Brain microvascular endothelial cell (primary cell): ENCODE measurements at places on chromosomes 3 and 15.
A peak's percentile ranks its signal among the peaks of the same experiment; 100 is the strongest.

DNA sequence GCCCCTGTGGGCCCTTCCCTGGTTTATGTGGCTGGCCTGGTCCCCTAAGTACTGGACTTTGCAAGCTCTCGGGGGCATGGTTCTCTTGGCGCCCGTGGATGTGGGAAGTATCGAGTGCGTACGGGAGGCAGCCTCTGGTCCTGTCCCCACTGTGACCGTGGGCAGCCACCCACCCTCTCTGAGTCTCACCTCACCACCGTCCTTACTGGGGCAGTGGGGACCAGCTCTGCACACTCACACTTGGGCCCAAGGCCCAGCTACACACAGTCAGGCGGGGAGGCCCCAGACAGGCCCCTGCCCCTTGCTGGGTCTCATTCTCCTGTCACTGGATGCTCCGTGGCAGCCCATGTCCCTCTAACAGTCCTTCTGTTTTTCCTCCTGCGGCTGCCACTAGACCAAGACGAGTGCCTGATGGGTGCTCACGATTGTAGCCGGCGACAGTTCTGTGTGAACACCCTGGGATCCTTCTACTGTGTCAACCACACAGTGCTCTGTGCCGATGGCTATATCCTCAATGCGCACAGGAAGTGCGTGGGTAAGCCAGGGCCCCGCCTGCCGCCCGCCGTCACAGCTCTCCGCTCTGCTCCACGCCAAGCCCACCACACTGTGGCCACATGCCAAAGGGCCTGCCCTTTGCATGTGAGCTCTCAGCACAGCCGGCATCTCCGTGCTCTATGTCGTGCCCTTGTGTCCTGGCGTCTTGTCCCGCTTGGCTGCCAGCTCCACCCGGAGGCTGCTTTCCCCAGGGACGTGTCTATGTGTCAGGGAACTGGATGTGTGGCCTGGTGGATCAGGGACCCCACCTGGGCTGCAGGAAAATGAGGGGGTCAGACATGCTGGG, 72.7 kb downstream of the FBLN2 start:
- no peak for DNase-seq

DNA sequence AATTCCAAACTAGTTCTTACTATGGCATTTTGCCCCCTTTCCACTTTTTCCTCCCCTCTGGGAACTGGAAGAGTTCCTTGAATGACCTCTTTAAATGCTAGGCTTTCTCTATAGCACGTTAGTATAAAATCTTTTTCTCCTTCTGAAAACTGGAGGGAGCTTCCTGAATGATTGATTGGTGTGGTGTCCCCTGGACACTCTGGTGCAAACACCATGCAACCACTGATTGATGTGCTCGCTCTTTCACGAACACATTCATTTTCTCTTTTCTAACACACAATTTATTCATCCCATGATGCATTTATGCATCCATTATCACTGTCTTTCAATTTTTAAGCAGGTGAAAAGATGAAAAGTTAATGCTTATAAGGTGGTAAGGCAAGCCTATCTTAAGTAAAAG, 159.1 kb upstream of the NANOGP8 start:
- no peak for DNase-seq

DNA sequence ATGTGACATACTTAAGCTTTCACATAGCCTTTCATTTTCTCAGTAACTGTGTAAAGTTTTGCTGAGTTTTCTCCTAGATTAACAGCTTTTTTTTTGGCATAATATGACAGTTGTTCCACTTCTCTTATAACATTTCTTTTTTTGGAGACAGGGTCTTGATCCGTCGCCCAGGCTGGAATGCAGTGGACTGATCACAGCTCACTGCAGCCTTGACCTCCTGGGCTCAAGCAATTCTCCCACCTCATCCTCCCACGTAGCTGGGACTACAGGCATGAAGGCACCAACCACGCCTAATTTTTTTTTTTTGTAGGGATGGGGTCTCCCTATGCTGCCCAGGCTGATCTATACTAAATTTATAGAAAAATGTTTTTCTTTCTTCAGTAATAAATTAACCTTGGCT, 30.1 kb downstream of the DLG1 start:
- DNase-seq = no peak

- DNase-seq = no peak
These were observed 315.2 kb downstream of the ZBTB20 start for GRCh38 chr3:114831861-114832260.

DNA sequence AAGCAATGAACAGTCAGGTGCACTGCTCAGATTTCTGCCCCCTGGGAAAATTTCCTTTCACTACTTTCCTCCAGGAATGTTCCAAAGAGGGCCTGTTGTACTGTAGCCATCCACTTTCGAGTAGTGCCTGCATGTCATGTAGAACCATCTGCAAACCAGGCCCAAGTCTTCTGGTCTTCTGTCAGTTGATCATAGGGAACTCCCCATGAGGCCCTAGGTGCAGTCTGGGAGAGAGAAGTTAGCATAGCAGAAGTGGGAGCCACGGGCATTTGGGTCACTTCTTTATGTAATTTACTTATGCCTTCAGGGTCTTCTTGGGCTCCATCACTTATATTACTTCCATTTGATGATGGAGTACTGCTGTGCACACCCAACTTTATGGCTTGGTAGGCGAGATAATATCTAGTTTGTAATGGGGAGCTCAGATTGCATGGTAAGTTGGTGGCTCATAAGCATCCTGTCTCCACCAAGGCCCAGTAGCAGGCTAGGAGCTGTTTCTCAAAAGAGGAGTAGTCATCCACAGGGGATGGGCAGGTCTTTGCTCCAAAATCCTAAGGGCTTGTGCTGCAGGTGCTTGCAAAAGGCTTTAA, 151.4 kb downstream of the NFKBIZ start:
- no peak for DNase-seq

GRCh38 chr15:29050870-29051269, 165.1 kb downstream of the APBA2 start:
- peak; percentile 83 for DNase-seq

GRCh38 chr3:112807685-112808084, 39.0 kb downstream of the CD200R1L start:
- no peak for DNase-seq

GRCh38 chr15:42584031-42584765, 8.8 kb downstream of the STARD9 start:
- DNase-seq = no peak

DNA sequence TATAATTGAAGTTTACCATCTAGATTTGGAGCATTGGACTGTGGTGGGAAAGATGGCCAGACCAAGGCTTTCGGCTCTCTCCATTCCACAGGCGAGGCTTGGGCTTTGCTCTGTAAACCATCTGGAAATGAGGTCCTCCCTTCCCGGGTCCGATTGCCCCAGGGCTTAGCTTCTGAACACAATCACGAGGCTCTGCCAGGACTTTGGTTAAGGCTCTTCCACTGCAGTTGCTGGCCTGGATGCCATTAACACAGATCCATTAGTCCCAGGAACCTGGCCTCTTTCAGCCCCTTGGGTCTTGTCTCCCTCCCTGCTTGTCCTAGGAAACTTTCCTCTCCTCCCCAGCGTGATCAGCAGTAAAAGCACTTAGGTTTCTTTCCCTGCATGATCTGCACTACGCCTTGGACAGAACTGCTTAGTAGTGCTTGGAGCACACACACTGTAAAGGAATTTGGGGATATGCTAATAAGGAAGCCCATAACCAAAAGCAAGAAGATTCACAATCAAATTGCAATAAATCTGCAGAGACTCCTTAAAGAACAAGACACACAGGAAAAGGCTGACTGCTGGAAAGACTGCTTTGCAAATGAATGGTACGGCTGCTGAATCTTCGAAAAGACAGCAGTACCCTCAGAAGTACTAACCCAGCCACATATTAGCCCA, 154.3 kb downstream of the ECT2 start:
- DNase-seq = no peak

DNA sequence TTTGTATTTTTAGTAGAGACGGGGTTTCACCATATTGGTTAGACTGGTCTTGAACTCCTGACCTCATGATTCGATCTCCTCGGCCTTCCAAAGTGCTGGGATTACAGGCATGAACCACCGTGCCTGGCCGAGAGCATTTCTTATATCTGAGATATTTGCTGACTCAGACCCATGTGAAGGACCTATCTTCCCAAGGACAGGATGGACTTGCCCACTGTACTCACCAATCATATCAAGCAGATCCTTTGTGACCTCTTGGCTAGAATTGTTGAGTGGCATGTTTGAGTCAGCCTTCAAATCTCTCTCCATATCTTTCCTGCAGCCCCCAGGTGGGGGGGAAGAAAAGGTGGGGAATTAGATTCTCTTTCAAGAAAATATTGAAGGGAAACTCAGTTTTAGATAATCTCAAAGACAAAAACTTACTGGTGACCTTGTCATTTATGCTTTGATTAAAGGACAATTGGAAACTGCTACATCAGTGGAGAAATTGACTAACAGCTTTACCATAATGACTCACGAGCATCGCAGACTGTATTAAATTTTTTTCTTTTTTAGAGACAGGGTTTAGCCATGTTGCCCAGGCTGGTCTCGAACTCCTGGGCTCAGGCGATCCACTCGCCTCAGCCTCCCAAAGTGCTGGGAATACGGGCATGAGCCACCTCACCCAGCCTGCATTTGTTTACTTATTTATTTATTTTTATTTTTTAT, 3.1 kb downstream of the C3orf62 start:
- no peak for DNase-seq

- no peak for DNase-seq
These were observed 32.8 kb upstream of the TSEN2 start for GRCh38 chr3:12451481-12451880.

DNA sequence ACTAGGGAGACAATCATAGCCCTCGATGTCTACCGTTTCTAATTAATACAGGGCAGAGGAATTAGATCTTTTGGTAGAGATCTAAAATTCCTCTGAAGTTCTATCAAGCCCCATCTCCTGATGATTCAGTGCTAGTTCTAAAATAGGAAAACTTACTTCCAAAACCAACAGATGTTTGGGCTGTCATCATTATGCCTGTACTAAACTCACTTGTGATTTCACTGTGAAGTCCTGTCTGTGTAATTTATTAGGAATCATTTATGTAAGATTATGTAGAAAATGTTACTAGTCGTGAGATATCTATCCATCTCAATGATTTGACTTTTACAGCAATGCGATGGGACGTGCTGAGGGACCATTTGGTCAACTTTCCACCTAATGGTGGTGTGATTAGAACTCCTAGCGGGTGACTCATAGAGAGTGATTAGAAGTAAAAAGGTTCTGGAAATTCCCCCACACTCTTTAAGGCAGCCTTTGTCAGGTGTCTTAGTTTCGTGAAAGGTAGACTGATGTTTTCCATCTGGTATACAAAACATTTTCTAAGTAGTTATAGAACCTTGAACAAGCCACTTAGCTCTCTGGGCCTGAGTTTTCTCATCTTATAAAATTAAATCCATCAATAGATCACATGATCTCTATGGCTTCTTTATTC, 34.2 kb downstream of the LIPC start:
- no peak for DNase-seq

- no peak for DNase-seq
These were observed 363.6 kb downstream of the CHST2 start for GRCh38 chr3:143483214-143483613.

DNA sequence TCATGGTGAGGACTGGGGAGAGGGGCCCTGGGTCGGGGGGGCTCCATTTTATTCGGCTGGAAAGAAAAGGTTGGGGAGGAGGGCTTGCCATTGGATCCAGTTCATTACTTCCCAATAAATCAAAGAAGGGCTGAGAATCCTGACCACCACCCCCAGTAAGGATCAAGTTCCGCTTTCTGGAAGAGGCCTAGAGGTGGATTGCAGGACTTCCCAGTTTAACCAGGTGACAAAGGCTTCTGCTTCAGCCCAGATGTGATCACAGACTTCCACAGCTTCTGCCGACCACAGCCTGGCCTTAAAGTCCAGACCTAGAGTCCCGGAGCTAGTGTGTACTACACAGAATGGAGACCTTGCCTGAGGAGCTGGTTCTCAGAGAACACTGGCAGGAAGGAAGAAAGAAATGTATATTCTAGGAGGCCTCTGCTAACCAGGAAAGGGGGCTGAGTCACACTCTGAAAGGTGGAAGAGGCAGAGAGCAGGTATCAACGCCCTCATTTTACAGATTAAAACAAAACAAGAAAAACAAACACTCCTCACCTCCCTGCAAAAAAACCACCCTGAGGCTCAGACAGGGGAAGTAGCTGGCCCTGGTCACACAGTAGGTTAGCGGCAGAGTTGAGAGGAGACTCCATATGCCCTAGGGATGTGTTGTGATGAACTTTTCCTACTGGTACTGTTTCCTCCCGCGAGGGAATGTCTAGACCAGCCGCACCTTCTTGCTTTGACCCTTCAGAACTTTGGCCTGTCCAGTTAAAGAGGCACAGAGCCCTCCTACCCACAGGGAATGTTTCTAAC, 1.1 kb upstream of the CEMIP start:
- no peak for DNase-seq

- no peak for DNase-seq
These were observed 93.6 kb downstream of the CDIN1 start for GRCh38 chr15:36673039-36673438.

DNA sequence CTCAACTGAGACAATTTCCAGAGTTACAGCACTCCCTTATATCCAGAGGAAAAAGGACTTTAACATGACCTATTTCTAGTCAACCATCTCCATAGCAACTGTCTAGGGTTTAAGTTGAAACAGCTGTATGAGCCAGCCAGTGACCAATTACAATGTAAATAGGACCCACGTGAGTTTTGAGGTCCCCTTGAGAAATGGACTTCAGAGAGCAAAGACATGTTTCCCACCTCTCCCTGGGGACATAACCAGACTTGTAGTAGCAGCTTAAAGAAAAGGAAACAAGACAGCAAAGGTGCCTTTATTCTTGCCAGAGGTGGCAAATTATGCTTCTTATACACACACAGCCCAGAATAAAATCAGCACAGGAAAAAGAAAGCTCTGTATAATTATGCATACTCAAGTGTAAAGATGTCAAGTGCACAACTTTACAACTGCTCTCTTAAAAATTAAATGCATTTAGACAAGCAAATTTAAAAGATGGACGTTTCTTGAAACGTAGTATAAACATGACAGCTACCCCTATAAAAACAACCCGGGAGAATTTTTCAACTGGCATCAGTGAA, 40.2 kb downstream of the SUMF1 start:
- peak; percentile 93 for DNase-seq

DNA sequence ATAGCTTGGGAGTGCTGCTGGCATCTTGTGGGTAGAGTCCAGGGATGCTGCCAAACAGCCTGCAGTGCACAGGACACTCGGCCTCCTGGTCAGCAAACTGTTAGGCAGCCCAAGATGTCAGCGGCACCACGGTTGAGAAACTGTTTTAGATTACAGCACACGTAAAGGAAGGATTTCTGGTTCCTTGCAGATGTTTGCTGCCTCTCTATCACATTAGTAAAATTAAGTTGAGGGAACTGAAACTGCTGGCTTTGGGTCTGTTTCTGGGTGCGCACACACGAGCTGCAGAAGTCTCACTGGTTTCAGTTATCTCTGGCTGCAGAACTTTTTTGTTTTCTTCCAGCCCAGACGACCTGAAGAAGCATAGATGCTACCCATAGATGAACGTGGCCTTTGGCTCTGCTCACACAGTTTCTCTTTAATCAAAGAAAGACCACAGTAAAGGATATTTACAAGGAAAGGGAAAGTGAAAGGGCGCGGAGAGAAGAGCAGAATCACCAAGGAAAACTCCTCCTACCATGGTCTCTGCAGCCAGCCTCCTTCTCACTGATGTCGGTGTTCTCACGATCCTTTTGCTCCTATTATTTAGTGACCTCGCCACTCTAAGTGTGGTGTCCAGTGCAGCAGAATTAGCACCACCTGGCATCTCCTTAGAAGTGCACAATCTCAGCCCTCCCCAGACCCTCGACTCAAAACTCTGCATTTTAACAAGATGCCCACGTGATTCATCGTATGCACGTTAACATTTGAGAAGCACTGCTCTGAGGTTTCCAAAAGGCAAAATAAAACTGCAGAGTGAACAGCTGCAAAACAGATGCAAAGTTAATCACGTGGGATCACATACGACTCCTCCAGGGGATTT, 50.6 kb upstream of the AKAP13 start:
- DNase-seq = peak; percentile 68
